GM03348 (cell line): ENCODE measurements at places on chromosomes 7 and 10.

GRCh38 chr10:75679536-75679935, 248.1 kb downstream of the LRMDA start:
- no peak for DNase-seq

GRCh38 chr10:14074062-14074884, 256.5 kb downstream of the FRMD4A start:
- peak; percentile 89 for DNase-seq

DNA sequence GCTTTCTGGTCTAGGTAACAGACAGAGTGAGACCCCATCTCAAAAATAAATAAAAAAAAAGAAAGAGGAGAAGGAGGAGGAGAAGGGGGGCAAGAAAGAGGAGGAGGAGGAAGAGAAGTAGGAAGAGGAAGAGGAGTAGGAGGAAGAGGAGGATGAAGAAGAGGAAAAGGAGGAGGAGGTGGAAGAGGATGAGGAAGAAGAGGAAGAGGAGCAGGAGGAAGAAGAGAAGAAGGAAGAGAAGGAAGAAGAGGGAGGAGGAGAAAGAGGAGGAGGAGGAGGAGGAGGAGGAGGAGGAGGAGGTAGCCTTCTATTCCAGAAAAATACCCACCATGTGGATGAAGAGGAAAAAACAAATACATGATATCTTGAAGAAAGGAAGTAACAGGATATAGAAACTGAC, 172.1 kb downstream of the FRMD4A start:
- no peak for DNase-seq

DNA sequence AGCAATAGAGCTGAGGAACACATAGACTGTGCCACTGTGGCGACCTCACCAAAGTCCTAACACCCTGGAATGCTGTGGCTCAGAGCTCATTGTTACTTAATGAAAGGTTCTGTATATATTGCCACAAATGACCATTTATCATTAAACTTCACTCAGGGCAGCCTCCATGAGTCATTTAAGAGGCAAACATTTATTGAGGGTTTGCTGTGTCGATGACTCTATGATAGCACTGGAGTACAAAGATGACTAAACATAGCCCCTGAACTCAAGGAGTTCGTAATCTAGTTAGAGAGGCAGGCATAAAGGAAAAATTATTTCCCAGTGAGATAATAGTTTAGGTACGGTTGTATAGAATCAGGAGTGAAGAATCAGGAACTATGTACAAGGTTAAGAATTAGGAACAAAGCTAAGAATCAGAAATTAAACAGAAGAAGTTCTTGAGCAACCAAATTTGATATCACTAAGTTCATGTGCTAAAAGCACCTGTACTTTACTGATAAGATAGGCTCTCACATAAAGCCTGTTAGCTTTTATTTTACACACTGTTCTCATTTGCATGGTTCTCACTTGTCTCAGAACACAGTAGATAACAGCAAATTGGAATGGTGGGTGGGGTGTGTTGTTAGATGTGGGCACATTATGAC, 7.9 kb downstream of the ENTPD7 start:
- peak; percentile 59 for DNase-seq

DNA sequence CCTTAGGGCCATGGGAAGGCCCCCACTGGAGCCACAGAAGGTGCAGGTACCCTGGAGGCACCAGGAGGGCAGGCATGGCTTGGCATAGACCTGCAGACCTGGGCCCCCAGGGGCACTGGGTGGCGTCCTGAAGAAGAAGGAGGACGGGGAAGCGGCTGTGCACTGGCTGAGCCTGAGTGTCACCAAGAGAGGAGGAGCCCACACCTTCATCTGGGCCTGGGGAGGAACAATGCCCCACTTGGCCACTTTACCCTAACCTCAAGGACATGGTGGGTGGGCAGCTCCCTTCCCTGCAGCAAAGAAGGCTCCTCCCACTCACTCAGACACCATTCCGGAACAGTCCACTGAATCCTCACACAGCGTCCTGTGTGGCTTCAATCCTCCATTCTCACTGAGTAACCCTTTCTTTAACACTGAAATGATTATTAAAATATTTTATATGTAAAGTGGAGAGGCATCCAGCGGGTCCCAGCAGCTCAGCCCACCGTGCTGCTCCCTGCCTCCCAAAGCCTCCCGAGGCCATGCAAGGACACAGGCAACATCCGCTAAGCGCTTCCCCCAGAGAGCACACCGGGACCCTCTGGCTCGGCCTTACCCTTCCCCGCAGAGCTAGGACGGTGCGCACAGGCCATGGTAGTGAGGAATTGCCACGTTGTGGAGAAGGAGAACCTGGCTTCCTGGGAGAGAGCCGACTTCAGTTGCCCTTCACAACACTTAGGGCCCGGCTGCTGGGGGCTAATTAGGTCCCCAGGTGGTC, 516.7 kb upstream of the MGMT start:
- DNase-seq, result no peak

- DNase-seq, result no peak
These were observed 13.8 kb downstream of the DAGLB start for GRCh38 chr7:6433784-6434615.

DNA sequence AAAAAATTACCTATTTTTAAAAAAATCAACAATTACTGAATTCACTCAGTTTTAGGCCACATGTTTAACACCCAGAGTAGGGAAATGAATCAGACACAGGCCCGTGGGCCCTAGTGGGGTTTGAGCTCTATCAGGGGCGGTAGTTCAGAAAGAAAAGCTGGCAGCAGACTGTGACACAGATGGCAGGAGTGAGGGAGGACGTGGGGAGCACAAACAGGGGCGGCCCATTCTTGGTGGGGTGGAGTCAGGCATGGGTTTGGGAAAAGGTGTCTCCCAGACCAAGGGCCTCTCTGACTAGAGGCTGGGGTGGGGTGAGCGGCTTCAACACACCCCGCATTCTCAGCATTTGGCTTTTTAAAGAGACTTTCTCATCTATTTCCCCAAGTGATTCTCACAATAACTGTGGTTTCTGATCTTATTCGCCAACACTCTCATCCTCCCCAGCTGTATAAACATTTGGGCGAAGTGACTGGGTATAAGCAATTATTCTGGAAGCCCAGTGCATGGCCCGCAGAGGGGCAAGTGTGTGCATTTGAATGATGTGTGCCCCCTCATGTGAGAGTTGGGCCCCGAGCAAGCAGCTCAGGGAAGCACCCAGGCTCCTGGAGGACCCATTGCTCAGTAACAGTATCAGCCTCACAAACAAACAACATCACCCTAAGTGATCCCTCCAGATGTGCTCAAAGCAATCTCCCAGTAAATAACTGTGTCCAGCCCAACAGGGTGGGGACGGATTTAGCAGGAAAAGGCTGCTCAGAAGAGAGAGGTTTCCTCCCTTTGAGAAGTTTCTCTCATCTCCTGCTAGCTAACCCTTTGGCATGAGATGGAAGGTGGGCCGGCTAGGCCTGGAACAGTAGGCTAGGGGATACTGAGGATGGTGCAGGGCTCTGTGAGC, 437.6 kb upstream of the ZMIZ1 start:
- DNase-seq, result no peak

- peak; percentile 92 for DNase-seq
These were observed 189.5 kb downstream of the CXCL12 start for GRCh38 chr10:44195112-44196007.

DNA sequence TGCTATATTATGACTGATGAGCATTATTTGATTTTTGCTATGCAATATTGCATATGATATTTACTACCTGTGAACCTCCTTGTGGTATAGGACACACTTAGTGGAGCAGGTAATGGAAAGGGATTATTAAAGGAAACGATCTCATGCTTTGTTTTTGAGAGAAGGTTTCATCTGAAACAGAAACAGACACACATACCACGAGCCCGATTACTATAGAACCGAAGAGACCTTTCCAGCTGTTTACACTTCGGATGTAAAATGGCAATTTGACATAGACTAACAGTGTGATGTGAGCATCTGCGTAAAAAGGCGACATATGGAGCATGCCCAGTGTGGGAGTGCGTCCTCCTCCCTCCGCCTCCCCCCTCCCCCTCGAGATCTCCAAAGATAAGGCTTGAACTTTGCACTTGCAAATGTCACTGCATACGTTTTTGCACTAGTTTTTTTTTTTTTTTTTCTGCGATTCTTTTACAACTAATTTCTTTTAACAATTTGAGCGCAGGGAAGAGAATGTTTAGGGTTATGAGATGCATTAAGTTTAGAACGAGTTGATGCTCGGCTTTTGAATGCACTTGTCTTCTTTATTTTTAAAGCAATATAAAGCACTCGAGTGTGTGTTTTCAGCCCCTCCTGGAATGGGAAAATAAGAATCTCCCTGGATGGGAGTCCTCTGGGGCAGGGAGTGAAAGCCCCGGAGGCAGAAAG, 251.0 kb downstream of the NSUN6 start:
- DNase-seq, result peak; percentile 19
